ENCODE measurements at places on chromosomes 6 and 20.

DNA sequence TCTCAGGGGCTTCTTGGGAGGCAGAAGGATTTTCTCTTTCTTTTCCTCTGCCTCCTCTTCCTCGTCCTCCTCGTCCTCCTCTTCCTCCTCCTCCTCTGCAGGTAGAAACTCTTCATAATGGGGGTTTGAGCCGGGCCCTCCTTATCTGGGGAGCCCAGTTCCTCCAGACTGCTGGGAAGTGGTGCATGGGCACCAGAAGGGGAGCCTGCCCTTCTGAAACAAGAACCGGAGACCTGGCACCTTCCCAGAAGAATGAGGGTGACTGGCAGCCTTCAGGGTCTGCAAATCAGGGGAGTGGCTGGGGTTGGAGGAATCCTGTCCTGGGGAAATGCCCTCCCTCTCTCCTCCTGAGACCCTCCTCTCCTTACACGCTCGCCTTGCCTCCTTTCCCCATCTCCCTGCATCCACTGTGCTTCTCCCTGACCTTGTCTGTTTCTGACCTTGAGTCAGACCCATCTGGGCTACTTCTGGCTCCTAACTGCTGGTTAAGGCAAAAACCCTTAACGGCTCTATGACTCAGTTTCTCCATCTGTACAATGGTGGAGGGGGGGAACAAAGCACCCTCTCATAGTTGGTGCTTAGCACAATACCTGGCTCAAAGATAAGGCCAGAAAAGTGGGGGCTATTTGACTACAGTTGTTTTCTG is 1.7 kb downstream of the TULP1 start:
- DNase-seq = no peak

DNA sequence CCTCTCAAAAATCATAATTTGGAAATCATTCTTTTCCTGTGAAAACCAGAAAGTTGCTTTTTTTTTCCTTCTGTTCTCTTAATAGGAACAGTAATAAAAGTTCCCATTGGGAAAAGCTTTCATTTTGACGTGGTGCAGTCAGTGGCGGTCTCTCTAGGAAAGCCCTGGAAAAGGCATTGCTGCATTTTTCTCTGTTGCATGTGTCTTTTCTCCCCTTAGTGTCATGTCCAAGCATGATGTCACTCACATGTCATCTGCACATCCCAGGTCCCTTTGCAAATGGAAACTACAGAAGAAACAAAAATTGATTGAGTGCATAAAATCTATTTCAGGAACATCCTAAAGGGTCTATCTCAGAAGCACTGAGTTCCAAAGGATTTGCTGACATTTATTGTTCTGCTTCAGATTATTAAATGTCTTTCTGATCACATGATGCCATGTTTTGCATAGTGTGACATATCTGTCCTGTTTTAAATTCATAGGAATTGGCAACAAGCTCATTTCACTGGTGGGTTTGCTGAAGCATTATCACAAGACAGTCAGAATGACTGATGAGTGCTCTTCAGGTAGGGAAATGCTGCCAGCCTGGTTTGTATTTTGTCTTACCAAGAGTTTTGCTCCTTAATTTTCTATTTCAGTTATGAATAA is 208.7 kb downstream of the SOX4 start:
- DNase-seq = no peak

DNA sequence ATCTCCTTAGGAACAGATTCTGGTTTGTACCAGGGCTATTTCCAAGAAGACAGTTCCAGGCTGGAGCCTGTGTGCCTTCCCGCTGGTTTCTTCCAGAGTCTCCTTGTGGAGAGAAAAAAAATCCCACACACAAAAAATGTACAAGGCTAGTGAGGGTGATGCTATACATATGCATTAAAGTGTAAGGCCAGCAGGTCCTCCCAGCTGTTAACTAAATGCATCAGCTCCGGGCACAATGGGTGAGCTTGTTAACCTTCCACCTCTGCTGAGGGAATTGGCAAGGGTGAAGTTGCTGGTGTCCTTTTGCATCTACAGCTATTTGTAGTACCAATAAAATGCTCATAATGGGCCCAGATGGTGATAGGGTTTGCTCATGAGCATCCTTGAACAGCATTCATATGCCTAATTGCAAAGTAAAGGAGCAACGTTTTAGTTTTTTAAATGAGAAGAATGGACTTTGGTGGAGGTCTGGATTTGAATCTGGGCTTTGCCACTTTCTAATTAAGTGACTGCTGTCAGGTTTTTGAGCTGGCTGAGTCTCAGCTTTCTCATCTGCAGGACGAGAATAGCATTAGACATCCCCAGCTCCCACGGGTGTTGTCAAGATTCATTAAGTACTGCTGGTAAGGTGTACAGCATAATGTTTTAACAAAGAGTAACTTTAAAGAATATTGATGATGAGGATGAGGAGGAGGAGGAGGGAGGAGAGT is 361.8 kb downstream of the QKI start:
- no peak for DNase-seq

DNA sequence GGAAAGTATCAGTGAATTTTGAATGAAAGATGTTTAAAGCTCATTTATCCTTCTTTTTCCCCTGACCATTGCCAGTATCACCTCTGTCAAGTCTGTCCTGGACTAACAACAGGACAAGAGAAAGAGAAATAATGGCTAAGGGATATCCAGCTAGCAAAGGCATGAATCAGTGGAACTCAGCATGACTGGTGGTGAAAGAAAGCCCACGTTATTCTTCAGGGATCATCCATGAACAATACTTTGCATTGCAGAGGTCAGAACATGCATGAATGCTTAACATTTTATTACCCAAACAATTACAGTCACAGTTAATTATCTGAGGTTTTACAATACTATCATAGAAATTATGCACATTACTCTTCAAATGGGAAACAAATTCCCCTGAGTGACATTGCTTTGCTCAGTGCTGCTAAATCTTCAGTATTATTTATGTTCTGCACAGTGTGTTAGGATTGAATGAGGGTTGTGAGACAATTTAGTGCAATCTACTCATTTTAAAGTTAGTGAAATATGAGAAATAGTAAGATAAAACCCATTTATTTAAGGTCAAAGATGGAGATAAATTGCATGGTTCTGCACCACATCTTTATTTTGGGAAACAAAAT is 350.7 kb downstream of the KHDRBS2 start:
- no peak for DNase-seq

- no peak for DNase-seq
These were observed 732 bp downstream of the CYP24A1 start for GRCh38 chr20:54172856-54173652.

GRCh38 chr6:110232450-110232849 is 52.2 kb downstream of the CDC40 start:
- no peak for DNase-seq

DNA sequence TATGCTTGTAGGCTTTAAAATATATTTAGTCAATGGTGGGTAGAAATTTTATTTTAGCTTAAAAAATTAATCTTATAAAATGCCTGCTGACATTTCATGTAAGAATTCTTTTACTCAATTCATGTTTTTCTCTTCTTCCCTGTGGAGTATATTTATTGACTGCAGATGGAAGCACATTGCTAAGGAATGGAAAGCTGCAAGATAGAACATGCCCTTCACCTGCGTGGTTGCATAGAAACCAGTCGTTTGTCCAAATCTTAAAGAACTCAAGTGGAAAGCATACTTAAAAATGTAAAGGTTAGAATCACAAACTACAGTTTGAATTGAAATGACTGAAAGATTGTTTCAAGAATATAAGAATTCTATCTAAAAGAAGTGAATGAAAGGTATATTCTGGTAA is 30.7 kb downstream of the C6orf163 start:
- no peak for DNase-seq

GRCh38 chr20:55540486-55540885 is 464.8 kb downstream of the CBLN4 start:
- DNase-seq = no peak
